NCI-H460 (cell line): ENCODE measurements at places on chromosomes 16 and 17. TPM values are rescaled to one million over a fixed set of nuclear protein-coding genes. Genes with fewer than 3 reads are reported as not detected.

DNA sequence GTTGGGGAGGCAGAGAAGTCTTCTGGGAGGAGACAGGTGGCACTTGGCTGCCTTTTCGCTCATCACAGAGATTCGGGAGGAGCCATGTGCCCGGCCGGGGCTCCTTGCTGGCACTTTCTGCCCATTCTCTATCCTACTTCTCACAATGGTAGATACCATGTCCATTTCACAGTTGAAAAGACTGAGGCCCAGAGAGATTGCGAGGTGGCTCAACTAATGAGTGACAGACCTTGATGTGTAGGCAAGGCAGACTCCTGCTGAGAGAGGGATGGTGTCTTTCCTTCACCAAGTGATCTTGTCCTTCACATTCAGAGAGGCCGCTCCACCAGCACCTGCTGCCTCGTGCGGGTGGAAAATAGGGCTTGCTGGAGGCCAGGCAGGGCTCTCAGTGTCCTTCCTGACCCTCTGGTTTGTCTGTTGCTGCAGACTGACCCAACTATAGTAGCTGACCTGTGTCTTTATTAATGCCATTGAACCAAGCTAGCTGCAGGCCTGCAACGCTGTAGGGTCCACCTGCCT, 42.1 kb downstream of the MPRIP start:
- DNase-seq: no peak

DNA sequence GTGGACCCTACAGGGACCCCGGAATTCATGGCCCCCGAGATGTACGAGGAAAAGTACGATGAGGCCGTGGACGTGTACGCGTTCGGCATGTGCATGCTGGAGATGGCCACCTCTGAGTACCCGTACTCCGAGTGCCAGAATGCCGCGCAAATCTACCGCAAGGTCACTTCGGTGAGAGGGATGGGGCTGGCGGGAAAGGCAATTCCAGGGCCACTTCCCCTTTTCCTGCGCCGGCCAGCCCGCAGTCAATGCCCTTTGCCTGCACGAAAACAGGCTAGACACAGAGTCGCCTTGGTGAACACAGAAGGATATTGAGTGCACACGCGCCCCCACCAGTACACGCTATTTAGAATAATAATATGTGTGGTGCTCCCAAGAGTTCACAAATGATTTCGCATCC, 4.0 kb downstream of the WNK4 start:
- no peak for DNase-seq

DNA sequence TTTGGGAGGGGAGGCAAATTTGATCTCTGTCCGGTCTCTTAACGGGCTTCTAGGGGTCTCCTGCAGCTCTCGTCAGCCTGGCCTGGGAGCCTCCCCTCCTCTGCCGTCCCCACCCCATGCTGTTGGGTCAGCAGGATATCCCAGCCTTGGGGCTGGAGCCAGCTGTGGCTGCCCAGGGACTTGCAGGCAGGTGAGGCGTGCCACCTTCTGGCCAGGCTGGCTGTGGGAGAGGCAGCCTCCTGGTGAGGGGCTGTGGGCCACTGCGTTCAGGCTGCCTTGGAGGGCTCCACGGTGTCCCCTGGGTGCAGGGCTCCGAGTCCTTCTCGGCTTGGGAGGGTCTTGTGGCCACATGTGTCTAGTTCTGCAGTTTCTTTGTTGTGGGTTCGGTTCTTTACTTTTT, 34.6 kb downstream of the TBCD start:
- no peak for DNase-seq

DNA sequence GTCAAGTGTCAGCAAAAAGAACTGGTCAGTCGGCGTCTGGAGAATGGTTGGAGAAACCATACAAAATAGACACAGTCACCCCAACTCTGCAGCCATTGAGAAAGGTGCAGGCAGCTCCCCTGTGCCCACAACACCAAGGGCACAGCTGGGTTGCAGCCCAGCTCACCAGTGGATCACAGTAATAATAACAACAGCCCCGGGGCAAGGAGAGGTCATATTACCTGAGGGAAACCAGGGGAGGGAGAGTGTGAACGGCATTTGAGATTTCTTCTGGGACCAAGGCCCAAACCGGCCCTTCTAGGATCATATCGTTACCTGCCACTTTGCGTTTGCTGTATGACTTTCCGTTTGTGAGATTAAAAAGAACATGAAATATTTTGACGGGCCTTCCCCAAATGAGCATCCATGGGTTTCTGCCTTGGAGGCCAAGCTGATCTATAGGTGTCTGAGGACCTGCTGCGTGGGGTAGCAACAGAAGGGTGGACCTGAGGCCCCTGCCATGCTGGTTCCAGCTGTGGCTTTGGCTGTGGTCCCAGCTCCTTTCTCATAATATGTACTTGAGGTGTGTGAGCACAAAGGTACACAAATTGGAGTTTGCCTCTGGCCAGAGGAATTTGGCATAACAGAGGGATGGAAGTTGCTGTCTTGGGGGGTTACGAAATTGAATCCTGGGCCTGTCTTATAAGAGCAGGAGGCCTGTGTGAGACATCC, 154.6 kb downstream of the CMIP start:
- no peak for DNase-seq

GRCh38 chr17:49548051-49548505, 27.6 kb upstream of the NXPH3 start:
- no peak for DNase-seq

- DNase-seq: no peak
Measured at GRCh38 chr17:74049967-74050458, 153.5 kb upstream of the RPL38 start.

- no peak for DNase-seq
Measured at GRCh38 chr17:78426293-78426879, 47.9 kb downstream of the PGS1 start.

FOXC2 gene
- total RNA-seq: not detected in 2 replicates

DNA sequence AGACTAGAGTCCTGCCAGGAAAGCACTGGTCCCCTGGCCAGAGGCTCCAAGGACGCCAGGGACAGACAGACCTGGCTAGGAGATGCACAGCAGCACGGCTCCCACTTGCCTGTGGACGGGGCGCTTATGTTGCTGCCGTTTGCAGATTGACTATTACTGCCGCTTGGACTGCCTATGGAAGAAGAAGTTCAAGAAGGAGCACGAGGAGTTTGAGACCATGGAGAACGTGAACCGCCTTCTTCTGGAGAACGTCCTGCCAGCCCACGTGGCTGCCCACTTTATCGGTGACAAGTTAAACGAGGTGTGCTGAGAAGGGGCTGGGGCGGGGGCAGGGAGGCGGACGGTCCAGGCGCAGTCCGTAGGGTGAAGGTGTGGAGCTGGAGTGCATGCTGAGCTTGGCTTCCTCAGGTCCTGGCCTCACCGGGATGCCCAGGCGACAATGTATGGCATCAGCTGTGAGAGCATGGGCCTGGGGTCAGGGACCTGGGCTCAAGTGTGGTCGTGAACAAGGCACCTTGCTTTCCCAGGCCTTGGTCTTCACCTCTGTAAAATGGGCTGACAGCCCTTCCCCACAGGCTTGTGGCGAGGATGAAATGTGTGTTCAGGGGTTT, 45.6 kb downstream of the ADCY7 start:
- DNase-seq: no peak

DNA sequence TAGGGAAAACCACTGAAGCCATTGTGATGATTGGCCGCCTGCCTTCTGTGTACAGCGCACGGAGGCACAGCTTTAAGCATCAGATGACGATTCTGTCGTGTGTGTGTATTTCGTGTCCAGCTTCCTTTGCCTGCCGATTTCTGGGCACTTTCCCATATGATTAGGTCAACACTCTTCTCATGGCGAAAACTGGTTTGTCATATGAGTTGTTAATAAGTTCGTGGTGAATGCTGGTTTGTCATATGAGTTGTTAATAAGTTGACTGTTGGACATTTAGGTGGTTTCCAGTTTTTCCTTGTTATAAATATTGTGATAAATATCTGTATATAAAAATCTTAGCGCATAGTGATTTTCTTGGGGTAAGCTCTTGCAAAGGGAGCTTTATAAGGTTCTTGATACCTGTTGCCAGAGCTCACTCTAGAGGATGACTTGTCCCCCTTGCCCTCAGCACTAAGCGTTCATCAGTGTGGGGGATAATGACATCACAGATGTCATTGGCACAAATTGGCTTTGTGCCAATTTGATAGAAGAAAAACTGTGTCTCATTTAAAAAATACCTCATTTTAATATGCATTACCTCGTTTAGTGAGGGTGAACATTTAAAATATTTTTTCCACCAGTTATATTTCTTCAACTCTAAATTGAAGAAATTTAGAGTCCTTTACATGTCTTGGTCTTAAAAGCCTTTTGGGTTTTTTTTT, 40.0 kb downstream of the PGS1 start:
- no peak for DNase-seq

DNA sequence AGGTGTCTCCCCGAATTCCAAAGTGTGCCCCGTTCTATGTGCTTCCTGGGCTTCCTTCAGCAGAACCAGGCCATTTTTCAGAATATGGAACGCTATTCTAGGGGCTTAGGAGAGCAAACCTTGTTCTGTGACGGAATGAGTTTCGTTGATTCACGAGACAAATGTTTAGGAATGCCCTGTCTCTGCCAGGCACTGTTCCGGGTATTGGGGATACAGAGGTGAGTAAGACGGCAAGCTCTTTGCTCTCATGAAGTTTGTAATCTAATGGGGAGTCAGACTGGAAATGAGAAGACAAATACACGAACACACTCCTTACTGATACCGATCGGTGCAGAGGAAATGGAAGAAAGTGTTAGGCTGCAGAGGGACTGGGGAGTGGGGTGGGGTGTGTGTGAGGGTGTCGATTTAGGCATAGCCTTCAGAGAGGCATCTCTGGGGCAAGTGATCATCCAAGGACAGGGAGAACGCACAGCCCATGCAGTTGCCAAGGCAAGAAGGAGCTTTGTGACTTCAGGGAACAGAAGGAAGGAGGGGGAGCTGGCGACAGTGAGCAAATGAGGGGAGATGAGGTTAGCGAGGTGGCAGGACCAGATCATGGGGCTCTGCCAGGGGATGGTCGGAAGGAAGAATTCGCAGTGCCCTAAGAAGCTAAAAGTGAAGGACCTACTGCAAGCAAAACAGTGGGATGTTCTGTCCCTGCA, 189.6 kb downstream of the MSI2 start:
- no peak for DNase-seq

GRCh38 chr17:74243013-74243755, 29.8 kb downstream of the TTYH2 start:
- no peak for DNase-seq

CACNG3 gene
- total RNA-seq: not detected in 2 replicates

GRN gene
- total RNA-seq: 138 and 165 TPM in 2 replicates

KIAA0513 gene
- total RNA-seq: 1.9 and 2.0 TPM in 2 replicates

NPIPB9 gene
- total RNA-seq: 3.7 and 4.6 TPM in 2 replicates
